ENCODE measurements at places on chromosomes 1 and 21.

DNA sequence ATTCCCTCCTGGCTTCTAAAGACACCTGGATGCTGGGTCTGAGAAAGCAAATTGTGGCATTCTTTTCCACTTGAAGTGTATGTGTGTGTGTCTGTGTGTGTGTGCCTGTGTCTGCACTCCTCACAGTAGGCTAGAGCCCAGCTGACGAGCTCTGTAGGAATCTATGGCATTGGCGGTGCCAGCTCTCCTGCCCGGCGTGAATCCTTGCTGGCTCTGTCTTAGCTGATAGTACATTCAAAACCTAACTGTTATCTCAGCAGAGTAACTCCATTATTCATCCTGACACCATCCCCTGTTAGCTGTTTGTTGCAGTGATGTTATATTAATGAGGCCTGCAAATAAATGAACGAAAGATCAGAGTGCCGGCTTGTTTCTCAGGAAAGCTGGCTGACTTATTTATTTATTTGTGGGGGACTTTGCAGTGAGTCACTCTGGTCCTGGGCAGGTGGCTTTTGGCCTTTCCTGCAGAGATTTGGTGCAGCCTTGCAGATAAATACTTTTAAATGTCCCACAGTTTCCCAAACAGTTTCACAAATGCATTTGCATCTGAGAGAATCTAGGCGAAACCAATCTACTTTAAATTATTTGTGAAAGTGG lies 160.6 kb upstream of the CD34 start:
- no peak for DNase-seq

GRCh38 chr1:32142446-32143301 lies 34.8 kb downstream of the KPNA6 start:
- no peak for DNase-seq

- DNase-seq, result no peak
Observed at GRCh38 chr1:181603735-181604410, 120.6 kb downstream of the CACNA1E start.

DNA sequence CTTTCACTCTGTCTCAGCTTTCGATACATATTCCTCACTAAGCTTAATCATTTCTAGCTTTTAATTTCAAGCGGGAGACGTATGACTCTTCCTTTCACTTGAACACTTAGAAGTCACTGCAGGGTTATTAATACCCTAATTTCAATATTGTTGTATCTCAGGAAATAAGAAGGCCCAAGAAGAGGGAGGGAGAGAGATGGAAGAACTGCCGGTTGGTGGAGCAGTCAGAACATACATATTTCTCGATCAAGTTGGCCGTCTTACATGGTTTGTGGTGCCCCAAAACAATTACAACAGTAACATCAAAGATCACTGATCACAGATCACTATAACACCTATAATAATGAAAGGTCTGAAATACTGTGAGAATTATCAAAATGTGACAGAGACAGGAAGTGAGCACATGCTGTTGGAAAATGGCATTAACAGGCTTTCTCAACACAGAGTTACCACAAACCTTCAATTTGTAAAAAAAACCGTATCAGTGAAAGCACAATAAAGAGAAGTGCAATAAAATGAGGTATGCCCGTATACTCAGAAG lies 145.4 kb upstream of the HP1BP3 start:
- peak; percentile 65 for DNase-seq

- no peak for DNase-seq
Observed at GRCh38 chr1:172882385-172882784, 168.4 kb downstream of the TNFSF18 start.

- DNase-seq, result no peak
Observed at GRCh38 chr1:40620150-40620549, 45.3 kb downstream of the RIMS3 start.

GRCh38 chr1:117068580-117068979 lies 8.5 kb downstream of the TTF2 start:
- no peak for DNase-seq

- DNase-seq, result no peak
Observed at GRCh38 chr1:218413179-218413578, 68.0 kb downstream of the TGFB2 start.

GRCh38 chr1:11482198-11482597 lies 3.2 kb downstream of the DISP3 start:
- DNase-seq, result no peak

DNA sequence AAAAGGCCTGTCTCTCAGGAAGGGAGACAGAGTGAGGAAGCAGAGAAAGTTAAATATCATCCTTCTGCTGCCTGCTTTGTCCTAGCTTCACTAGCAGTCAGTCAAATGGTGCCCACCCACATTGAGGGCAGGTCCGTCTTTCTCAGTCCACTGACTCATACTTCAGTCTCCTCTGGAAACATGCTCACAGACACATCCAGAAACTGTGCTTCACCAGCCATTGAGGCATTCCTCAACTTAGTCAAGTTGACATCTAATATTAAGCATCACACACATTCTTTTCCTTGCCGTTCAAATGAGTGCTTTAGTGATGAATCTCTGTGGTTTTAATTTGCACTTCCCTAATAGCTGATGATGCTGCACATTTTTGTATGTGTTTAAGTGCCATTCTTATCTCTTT lies 777.8 kb upstream of the PRMT6 start:
- no peak for DNase-seq

- no peak for DNase-seq
Observed at GRCh38 chr1:225300381-225300780, 127.5 kb downstream of the LBR start.

GRCh38 chr1:48309564-48310082 lies 87.1 kb downstream of the SLC5A9 start:
- no peak for DNase-seq
